ENCODE measurements at places on chromosomes 3 and 15.
A peak's percentile ranks its signal among the peaks of the same experiment; 100 is the strongest.

DNA sequence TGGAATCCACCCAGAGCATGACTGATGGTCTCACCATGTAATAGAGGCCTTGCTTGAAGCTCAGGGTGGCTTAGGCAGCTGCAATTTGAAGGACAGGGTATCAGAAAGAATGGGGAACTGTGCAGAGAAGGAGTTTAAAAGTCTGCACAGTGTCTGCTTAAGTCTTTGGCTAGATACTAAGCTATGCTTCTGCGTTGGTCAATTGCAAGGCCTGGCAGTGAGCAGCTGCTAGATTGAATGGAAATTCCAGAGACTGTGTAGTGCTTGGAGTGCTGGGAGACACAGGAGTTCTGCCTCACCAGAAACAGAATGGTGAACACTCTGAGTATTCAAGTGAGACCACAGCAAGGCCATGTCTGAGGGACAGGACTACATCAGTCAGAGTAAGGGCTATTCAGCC lies 17.3 kb upstream of the ATP10A start:
- DNase-seq: no peak

- DNase-seq: no peak
Observed at GRCh38 chr15:89479173-89479572, 17.2 kb downstream of the RHCG start.

DNA sequence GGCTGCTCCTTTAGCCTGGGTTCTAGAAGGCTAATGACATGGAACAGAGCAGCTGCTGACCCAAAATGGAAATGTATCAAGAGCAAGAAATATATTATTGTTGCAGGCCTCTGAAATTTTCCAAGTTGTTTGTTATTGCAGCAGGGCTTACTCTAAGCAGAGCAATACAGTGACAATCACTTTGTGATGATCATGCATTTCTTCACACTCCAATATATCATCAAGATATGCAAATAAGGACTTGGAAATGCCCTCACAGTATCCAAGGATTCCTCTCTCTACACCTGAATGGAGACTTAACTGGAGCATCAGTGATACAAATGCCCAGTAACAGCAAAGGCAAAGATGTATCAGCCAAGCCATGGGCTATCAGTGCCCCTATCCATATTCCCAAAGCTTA lies 89.6 kb downstream of the PDZRN3 start:
- no peak for DNase-seq

- no peak for DNase-seq
Observed at GRCh38 chr15:29223640-29224039, 46.0 kb downstream of the NSMCE3 start.

DNA sequence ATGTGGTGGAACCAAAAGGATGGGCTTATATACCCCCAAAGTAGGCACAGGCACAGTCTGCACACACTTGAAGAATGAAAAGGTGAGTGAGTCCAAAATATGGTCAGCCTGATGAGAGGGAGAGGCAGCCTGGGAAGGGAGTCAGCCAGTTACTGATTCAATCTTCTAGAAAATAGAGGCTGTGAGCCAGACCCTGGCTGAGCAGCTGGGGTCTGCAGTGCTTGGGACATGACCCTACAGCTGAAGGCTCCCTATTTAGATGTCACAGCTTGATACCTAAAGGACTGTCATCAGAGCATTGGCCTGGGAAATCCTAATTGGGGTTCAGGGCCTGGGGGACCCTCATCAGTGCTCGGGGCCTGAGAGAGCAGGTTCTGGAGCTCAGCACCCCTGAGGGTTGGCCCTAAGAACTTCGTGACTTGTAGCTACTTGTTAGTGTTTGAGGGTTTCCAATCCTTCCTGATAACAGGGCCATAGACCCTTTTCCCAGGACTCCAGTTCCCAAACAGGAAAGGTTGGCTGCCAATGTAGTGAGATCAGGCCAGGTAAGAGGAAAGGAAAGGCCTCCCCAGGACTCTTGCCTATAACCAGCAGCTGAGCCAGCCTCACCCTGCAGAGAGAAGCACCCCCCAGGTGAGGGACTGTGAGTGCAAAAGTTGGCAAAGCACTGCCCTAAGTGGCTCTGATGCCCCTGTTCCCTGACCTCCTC lies 54.7 kb upstream of the SLCO2A1 start:
- no peak for DNase-seq

- DNase-seq: peak; percentile 28
Observed at GRCh38 chr15:72472992-72473610, 1.0 kb upstream of the ARIH1 start.

DNA sequence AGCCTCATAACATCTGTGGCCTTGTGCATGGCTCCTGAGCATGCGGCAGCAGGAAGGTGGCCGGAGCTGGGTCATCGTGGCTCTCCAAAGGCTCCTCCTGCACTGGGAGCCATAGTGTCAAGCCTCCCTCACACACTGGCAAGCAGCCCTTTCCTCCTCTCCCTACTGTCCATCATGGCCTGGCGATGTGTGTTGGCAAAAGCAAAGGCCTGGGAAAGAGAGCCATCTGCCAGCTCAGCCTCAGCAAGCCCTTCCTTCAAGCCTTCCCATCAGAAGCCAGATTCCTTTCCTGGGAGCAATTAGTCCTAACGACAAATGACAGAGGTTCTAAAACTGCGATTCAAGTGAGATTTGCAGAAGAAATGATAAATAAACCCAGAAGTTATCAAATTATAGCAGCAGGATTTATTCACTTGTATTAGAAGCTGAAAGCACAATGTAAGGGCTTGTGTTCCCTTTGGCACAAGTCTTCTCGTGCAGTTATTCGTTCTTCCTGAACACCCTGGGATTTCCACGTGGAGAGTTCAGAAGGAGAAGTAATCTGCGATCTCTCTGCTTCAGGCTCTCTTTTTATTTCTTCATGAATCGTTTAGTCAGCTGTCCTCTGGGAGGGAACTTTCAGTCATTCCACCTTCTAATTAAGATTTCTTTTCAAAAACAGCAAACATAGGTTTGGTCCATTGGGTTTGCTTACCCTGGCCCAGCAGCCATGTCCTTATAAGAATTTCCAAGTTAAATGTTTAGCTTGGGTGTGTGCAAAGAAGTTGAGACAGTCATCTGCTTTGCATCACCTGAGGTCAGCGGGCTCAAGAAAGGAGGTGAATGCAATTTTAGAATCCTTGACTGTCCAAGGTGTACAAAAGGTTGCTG lies 110.3 kb upstream of the TMC3 start:
- no peak for DNase-seq

GRCh38 chr3:50237754-50238548 lies 1.9 kb downstream of the GNAI2 start:
- peak; percentile 91 for DNase-seq

- peak; percentile 19 for DNase-seq
Observed at GRCh38 chr3:113038328-113038727, 47.5 kb downstream of the GTPBP8 start.

DNA sequence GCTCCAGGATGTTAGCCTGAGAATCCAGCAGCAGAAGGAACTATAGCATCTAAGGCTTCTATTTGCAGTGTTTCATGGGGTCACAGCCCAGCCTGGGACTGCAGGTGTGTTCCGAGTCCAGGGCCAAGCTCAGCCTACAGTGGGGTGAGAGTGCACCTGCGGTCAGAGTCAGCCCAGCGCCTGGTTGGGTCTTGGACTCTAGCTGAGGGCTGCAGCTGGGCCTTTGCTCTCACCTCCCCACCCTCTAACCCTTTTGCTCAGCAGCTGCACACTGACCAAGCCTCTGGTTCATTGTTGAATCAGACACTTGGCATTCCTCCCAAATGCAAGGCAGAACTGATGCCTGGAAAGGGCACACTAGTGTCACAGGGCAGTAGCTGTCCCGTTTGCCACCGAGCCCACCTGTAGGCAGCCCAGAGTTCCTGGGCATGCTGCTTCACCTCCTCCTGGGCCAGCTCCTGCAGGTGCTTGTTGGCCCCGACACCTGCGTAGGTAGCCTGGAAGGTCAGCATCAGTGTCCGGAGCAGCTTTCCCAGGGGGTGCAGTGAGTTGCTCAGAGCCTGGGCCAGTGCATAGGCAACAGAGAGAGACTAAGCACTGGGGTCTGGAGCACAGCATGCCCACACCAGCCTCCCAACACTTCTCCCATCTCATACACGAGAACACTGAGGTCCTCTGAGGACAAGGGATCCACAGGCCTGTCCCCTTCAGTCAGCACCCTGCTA lies 17.5 kb downstream of the ALS2CL start:
- DNase-seq: no peak

DNA sequence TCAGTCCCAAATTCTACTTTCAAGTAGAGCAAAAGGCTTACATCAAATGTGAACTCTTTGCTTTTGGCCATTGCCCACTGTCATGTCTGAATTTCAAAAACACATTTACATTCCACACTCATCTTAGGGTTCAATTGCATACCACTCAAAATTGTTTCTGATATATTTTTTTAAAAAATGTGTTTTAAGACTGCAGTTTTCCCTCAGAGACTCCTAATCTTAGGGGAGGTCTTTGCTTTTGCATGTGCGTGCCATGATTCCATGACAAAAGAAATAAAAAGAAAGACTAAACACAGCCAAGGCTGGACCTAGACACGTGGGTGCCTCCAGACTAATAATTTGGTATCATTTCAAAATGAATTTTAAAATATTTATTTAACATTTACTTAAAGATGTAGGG lies 396.8 kb upstream of the RASGRP1 start:
- no peak for DNase-seq

GRCh38 chr3:128497305-128498126 lies 4.5 kb upstream of the GATA2 start:
- peak; percentile 42 for DNase-seq

- no peak for DNase-seq
Observed at GRCh38 chr3:137061186-137061585, 103.4 kb downstream of the IL20RB start.

GRCh38 chr3:143525408-143525807 lies 322.9 kb downstream of the SLC9A9 start:
- peak; percentile 68 for DNase-seq

DNA sequence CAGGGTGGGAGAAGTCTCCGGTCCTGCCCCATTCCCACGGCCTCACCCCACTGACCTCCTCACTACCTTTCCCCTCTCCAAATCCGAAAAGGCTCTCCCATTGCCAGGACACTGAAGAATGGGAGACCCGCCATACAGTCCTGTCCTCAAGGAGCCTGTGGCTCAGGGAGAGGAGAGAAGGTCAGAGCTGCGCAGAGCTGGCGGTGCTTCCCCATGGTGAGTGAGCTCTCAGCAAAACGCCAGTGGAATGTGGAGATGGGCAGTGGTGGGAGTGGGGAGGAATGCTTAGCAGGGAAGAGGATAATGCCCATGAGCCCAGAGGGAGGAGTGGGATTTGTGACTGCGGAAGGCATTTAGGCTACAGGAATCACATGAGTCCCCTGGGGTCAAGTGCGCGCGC lies 20.1 kb downstream of the FAM43A start:
- DNase-seq: no peak

GRCh38 chr3:108513961-108514360 lies 3.6 kb upstream of the MYH15 start:
- peak; percentile 12 for DNase-seq

DNA sequence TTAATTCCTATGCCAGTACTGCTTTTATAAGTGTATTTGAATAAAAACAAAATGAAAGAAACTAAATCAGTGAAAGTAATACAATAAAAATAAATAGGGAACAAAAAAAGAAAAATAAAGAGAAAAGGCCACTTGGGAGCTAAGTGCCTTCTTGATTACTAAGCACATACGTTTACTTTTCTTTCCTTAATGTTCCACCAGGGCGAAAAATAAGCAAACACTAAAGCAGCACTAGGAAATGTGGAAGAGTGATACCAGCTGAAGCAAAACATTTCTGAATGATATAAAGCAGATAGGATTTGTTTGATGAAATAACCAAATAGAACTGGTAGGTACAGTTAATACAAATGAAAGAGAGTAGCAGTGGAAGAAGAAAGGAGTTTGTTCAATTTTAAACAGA lies 132.8 kb upstream of the ZPLD1 start:
- DNase-seq: no peak

GRCh38 chr3:109313061-109313460 lies 3.3 kb downstream of the DPPA2 start:
- DNase-seq: no peak

DNA sequence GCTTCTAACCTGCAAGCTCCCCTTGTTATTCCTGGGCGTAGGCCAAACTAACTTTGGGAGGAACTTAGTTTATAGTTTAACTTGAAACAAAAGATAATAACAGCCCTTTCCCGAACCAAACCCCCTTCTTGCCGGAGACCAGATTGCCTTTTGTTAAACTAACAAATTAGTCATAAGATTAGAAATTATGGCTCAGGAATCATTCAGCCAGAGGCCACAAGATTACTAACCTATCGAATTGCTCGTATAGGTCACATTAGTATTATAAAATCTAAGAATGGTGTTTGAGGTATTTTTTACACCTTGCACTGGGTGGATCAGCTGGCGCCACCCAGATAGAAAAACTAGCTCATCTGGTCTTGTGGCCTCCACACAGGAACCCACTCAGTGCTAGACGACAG lies 65.3 kb upstream of the RAP2B start:
- DNase-seq: no peak

DNA sequence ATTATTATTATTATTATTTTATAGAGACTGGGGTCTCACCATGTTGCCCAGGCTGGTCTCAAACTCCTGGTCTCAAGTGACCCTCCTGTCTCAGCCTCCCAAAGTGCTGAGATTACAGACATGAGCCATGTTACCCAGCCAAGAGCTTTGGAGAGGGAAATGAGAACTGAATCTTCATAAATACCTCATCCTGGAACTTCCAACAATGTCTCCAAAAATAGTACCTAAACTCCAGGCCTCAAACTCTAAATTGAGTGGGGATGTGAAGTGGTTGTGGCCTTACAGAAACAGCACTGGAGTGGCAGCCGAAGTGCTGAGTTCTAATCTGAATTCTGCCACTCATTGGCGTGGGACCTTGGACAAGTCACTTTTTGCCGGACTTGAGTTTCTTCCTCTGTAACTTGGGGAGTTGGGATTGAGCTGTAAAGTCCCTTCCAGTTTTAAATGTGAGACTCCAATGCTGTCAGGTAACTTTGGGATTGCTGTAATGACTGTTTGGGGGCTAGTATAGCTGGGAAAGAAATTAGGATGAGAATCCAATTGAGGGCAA lies 10.0 kb upstream of the SRP14 start:
- no peak for DNase-seq

DNA sequence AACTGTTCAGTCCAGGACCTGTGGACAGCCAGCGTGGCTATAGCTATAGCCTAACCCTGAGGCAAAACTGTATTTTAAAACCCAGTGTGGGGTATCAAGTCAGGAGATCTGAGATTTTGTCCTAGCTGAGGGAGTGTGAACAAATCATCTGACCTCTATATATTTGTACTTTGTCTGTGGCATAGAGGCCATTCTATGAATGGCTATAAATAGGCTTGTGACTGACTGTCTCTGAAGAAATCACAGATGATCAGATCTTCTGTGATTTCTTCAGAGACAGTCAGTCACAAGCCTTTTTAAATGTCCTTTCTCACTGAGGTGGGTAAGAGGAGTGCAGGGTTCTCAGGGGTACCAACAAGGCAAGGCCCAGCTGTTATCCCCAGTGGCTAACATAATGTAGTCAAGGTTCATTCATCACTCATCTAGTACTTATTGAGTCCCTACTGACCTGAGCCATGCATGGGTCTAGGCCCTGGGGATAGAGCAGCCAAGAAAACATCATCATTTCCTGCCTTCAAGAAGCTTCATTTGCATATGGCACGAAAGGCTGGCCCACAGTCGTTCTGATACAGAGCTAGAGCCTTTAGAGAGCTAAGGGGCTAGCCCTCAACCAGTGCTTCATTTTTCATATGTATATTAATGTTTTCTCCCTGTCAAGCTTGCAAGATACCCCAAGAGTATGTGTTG lies 53.3 kb downstream of the TIPARP start:
- no peak for DNase-seq
